Activated naive CD8-positive, alpha-beta T cell treated with anti-CD3 and anti-CD28 coated beads, Interleukin-2, amount 10 ng/mL, durations not matched to agents 7 days and 5 days (primary cell): ENCODE measurements at places on chromosomes 7 and 10. TPM values are rescaled to one million over a fixed set of nuclear protein-coding genes. Genes with fewer than 3 reads are reported as not detected.

DNA sequence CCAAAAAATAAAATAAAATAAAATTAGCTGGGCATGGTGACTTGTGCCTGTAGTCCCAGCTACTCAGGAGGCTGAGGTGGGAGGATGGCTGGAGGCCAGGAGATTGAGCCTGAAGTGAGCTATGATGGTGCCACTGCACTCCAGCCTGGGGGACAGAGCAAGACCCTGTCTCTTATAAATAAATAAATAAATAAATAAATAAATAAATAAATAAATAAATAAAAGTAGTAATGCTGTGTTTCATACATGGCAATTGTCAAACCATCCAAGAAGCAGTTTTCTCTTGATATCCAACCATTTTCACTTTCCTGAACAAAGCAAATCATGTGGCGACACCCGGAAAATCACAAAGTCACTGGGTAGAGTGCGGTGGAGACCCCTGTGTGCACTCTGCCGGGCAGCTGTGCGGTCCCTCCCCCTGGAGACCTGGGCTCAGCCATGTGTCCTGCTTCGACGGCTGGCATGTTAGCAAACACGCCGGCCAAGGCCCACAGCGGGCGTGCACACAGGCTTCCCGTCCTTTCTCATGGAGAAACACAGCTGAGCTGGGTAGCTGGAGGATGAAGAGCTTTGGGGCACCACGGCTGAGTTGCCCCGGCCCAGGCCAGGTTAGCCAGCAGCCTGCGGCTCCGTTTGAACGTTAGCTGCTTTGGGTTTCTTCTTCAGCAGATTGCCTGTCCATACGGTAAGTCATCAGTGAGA is 22.3 kb upstream of the RNF32 start:
- DNase-seq: no peak

DNA sequence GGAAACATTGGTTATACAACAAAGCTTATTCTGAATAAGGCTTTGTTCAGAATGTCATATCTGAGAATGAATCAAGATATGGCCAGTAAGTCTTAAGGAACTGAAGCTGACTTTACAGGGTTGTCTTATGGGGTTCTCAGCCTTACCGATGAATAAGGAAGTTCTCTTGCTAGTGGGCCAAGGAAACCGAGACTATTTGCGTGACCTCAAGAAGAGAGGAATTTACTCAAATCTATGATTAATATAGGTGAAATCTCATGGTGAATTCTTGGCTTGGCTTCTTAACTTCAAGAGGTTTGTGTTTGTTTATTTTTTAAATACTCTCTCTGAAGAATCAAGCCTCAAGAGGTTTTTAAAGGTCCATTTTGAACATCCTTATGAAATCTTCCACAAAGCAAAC is 4.7 kb upstream of the MRLN start:
- DNase-seq: no peak

DNA sequence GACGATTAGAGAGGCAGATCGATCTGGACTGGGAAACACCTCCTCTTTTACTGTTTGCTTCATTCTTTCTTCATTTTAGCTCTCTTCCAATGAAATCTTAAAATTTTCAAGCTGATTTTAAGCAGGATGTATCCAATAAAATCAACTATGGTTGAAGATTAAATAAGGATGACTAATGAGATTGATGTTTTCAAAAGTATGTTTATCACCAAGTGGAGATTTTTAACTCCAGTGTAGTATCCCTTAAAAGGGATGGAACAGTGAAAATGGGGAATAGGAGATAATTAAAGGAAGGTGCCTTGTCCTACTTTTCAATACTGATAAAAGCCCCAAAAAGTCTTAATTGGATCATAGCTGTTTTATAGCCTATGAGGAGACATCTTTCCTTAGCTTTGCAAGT is 11.6 kb upstream of the LIPF start:
- DNase-seq: no peak

GRCh38 chr10:102611514-102612087 is 32.7 kb upstream of the TRIM8 start:
- DNase-seq: no peak

GRCh38 chr7:45153233-45153632 is 4.4 kb upstream of the RAMP3 start:
- no peak for DNase-seq

- no peak for DNase-seq
These were observed 399.5 kb downstream of the RPS24 start for GRCh38 chr10:78433076-78433595.

DNA sequence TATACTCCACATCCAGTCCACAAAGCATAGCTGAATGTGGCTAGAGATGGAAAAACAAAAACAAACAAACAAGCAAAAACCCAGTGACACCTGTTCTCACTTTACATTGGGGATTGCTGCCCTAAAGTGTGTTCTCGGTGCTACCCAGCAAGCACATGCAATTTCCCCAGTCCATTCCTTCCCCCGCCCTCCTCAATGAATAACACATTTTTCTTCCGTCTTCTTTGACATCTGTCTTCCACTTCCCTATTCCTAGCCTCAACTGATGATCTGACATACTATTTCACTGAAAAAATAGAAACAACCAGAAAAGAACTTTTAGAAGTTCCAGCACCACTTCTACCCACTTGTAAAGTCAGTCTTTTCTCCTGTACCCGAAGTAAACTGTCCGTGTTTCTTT is 147.1 kb downstream of the MALRD1 start:
- no peak for DNase-seq

- no peak for DNase-seq
These were observed 29.9 kb downstream of the ADCYAP1R1 start for GRCh38 chr7:31082017-31082416.

GRCh38 chr7:78176171-78176570 is 377.6 kb downstream of the PHTF2 start:
- no peak for DNase-seq

DNA sequence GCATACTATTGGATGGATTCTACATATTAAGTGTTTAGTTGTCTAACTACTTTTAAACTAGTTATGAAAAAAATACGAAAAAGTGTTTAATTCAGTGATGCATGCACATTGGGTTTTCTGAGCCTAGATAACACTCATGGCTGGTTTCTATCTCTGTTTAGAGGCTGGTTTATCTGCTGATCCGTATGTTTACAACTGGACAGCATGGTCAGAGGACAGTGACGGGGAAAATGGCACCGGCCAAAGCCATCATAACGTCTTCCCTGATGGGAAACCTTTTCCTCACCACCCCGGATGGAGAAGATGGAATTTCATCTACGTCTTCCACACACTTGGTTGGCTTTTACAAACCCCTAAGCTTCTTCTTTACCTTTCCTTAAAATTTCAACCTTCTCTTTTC is 10.2 kb downstream of the GPNMB start:
- no peak for DNase-seq

DNA sequence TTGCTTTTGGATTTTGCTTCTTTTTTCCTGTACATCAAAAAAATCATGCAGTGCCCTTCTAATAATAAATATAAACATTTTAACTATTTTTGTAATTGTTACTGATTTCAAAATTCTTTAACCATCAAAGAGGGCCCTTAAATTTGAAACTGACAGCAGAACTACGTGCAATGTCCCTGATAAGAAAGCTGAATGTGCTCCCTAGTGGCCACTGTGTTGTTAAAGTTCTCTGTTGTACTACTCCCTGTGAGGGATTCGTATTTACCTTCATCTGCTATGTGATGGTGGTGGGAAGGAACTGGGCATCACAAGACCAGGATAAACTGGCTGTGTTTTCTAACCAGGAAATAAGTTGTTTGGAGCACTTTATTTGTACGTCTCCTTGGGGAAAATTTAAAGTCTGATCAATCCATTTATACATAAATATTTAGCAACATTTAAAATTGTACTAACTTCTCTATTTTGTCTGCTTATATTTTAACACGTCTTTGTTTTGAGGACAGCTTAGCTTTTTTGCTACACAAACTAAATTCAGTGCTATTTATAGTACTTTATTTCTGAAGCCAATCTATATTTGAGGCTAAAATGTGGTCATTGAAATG is 322.4 kb downstream of the HGF start:
- DNase-seq: no peak

GRCh38 chr7:24574386-24574785 is 1.1 kb downstream of the PALS2 start:
- no peak for DNase-seq

DNA sequence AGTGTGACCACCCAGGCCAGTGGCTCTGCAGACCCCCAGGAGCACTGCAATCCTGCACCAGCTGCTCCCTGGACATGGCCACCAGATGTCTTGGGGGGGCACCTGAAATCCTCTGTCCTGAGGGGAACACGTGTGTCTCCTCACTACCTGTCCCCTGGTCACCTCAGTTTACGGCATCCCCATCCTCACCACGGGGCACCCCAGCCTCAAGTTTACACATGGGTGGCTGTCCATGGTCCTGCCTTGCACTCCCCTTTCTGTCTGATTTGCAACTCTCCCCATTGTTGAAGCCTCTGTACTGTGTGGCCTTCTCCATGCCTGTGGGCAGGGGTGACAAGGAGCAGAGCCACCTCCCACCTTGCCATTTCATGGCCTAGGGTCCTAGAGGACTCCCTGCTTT is 67.2 kb downstream of the RAMP3 start:
- DNase-seq: no peak

GRCh38 chr7:64630496-64630895 is 35.4 kb upstream of the ZNF107 start:
- no peak for DNase-seq

- DNase-seq: no peak
These were observed 1.9 kb downstream of the PTEN start for GRCh38 chr10:87865241-87865881.

DNA sequence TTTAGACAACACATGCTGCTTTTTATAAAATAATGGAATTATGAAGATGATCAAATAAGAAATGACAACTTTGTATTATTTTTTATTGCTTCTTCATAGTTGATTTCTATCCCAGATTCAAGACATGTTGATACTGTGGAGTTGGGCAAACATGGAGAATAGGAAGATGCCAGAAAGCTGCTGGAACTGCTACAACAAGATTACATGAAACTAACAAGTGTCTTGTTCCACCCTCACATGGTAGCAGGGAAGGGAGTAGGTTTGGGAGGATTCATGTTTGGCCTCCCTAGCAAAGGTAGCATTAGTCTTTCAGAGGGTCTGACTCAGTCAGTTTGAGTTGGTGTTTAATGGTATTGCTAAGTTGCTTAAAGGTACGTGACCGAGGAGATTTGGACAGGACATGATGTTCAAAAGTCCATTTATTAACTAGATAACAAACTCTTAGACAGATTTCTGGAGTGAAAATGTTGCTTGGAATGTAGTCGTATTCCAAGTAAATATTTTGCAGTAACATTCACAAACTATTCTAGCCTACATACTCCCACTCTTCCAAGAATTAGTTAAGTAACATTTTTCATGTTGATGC is 33.1 kb downstream of the PRR15 start:
- no peak for DNase-seq

- DNase-seq: no peak
These were observed 60.4 kb downstream of the PTN start for GRCh38 chr7:137283153-137283552.

DNA sequence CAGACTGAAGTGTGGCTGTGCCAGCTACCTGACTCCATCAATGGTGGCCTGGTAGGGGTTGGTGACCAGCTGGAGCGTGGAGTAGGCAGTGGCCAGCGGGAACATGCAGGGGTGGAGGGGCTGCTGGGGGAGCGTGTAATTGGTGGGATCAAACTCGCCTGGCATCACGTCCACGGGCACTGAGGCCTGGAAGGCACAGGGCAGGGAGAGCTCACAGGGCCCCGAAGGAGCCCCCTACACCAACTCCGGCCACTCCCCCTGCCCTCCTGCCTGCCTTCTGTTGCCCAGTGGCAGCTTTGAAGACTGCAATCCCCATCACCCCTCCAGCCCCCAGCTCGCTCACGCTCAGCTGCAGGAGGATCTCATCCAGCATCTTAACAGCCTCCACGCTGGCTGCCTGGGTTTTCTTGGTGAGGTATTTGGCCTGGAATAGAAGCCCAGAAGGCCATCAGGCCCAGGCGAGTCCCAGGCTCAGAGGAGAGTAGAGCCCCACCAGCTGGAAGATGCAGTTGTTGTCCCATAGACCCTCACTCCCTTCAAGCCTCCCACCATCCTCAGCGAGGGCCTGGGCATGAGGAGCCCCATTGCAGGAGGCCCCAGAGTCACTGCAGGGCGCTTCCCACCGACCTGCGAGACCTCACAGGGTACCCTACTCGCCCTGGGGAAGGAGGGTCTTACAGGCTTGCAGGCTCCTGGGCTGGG is 7.1 kb downstream of the POLD2 start:
- no peak for DNase-seq

GRCh38 chr10:22774102-22774501 is 59.7 kb upstream of the PIP4K2A start:
- DNase-seq: no peak

GRCh38 chr10:134247-135131 is 766 bp upstream of the ZMYND11 start:
- DNase-seq: peak; percentile 68

DNA sequence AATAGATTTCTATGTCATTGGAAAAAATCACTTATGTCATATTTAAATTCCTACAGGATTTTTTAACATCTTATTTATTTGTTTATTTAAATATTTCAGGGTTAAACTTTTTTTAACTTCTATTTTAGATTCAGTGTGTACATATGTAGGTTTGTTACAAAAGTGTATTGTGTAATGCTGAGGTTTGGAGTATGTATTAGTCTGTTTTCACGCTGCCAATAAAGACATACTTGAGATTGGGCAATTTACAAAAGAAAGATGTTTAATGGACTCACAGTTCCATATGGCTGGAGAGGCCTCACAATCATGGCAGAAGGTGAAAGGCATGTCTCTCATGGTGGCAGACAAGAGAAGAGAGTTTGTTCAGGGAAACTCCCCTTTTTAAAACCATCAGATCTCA is 65.4 kb downstream of the MGAM2 start:
- no peak for DNase-seq

DNA sequence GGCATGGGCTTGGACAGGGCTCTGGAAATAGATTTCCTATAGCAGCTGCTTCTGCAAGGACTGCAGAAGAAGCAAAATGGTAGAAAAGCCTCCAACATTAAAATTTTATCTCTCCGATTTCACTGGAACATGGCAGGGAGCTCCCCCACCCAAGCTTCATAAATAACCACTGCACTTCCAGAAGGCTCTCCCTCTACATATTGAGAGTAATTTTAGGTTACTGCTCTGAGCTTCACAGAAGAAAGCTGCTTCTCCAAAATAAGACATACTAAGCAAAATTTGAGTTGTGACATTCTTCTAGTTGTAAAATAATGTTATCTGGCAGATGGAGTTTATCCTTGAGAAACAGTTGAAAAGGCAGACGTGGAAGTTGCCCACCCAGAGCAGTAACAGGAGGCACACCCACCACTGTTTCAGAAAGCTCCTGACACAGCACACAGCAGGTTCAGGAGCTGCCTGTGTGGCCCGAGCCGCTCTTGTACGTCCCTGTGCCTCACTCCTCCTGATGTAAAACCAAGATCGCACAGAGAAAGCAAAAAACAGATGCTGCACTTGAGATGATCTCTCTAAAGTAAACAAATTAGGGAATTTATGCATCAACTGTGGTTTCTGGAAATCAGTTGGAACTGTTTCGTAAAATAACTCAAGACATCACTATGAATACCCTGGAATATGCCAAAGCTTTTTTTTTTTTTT is 621.0 kb downstream of the PARD3 start:
- DNase-seq: no peak

ZNF746 gene
- total RNA-seq: 24.3 TPM

WNT8B gene
- 0.91 TPM for total RNA-seq

AKR1C3 gene
- total RNA-seq: 1.8 TPM

RSBN1L gene
- 30.2 TPM for total RNA-seq

GIMAP5 gene
- 123 TPM for total RNA-seq

PAPSS2 gene
- total RNA-seq: 2.2 TPM

HTR5A gene
- total RNA-seq: not detected

OGDH gene
- 99.6 TPM for total RNA-seq

CYP3A7 gene
- not detected for total RNA-seq

IFIT1 gene
- total RNA-seq: 48.4 TPM

MRLN gene
- total RNA-seq: not detected

NUDT13 gene
- 2.8 TPM for total RNA-seq

TMED4 gene
- 91.4 TPM for total RNA-seq

AGR2 gene
- total RNA-seq: not detected
